ENCODE measurements at places on chromosomes 3 and 15.

DNA sequence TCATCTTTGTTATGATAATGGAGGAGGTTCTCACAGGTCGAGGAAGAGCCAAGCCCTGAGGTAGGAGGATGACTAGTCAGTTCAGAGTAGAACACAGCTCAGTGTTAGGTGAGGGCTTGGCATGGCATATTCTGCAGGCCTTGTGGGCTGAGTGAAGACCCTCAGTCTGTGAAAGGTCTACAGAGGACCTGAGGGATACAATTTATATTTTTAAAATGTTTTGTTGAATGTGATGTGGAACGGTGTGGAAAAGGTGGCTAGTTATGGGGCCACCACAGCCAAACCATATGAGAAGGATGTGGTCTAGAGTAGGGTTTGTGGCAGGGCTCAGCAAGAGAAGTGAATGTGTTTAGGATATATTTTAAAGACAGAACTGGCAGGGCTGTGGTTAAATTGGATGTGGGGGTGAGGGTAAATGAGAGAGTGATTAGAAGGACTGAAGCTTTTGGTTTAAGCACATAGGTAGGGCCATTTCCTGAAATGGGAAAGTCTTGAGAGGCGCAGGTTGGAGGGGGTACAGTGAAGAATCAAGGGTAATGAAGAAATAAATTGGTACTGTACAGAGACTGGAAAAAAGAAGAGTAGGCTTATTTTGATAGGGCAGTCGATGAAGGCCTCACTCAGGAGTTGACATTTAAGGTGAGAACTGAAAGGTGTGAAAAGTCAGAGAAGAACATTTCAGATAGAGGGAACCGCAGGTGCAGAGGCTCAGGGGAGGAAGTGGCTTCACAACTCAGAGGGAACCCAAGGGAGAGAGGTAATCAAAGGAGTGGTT is 60.5 kb downstream of the SPTSSB start:
- DNase-seq, result peak; percentile 55

DNA sequence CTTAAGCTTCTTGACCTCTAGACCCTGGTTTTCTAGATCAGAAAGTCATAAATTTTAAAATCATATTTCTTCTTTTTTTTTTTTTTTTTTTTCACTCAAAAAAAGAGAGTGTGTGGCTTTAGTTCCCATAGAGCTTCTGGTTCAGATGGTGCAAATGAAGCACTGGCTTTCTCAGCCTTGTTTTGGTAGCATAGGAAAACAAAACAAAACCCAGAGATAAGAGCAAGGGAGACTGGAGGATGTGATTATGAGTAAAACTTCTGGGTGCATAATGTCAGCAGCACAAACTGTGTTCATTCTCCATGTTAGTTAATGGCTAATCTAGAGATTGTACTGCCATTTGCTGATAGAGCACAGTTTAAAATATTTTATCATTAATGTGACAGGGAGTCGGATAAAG is 55.4 kb downstream of the RARB start:
- DNase-seq, result no peak

GRCh38 chr15:35305031-35305550 is 220.0 kb upstream of the NANOGP8 start:
- DNase-seq, result no peak

GRCh38 chr15:35115155-35115725 is 30.1 kb upstream of the NANOGP8 start:
- DNase-seq, result no peak

- no peak for DNase-seq
Observed at GRCh38 chr3:35723480-35724097, 84.3 kb downstream of the ARPP21 start.

DNA sequence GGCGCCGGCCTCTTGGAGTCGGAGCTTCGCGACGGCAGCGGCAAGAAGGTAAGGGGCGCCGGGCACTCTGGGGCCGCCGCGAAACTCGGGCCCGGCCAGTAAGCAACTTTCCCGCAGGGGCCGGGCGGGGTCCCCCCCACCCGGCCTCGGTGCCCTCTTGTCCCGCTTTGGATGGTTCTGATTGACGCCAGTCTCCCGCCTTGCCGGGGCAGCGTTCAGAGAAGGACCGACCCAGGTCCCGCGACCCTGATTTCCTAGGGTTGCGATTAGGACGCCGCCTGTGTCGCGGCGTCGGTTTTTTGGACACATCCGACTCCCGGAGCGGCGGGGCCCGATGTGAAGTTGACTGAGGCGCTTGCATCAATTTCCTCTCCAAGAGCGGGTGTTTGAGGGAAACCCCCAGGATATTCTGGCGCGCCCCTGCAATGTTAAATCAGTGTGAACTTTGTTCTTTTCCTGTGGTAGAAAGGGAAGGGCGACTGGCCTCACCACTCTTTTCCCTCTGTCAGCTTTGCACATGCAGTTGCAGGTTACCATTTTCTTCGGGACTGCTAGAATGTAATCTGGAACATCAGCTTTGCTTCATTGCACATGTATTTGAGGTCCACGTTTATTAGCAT is 755 bp downstream of the PDE8A start:
- no peak for DNase-seq

- no peak for DNase-seq
Observed at GRCh38 chr3:68402235-68402918, 530.0 kb downstream of the TAFA4 start.

GRCh38 chr3:100269410-100270214 is 8.8 kb downstream of the TBC1D23 start:
- DNase-seq, result no peak

DNA sequence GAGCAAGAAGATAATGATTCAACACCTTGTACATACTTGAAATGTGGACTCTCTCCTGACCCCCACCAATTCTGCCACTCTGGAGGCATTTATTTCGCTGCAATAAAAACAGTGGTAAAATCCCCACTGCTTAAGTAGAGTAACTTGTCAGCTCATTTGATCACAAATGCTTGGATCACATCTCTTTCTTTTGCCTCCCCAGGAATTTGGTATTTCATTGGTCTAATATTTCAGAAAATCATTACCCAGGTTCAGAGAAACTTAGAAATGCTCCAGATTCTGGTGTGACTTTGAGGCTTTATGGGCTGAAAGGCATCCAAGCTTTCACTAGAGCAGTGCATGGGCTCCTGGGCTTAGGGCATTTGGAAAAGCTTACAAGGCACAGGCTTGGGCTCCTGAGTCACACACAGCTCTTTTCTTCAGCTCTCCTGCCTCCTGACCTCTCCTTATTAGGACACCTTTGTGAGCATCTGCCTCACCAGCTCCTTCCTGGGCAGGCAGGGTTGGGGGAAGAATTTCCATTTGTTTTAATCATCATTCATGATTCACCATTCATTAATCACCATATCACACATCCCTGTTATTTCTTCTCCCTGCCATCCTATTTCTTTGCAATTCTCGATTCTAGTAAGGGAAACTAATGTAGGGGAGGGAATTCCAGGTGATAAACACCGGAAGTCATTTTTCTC is 22.5 kb downstream of the CDCP1 start:
- no peak for DNase-seq

- peak; percentile 43 for DNase-seq
Observed at GRCh38 chr15:64355348-64355943, 527 bp downstream of the CSNK1G1 start.

DNA sequence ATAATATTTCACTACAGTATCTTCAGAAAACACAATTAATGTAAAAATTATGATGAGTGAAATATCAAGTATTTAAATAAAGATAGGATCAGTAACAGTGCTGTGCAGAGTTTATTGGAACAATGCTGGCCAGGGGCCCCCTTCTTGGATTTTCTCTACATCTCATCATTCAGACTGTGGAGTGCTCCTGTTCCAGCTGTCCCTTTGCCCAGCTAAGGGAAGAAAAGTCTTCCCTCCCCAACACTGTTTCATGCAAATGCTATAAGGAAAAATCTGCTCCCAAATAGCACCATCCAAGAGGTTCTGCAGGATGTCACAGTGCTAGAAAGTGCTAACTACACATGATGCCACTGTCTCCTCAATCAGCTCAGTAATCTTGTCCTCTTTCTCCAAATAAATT is 64.5 kb downstream of the RPL39L start:
- no peak for DNase-seq

DNA sequence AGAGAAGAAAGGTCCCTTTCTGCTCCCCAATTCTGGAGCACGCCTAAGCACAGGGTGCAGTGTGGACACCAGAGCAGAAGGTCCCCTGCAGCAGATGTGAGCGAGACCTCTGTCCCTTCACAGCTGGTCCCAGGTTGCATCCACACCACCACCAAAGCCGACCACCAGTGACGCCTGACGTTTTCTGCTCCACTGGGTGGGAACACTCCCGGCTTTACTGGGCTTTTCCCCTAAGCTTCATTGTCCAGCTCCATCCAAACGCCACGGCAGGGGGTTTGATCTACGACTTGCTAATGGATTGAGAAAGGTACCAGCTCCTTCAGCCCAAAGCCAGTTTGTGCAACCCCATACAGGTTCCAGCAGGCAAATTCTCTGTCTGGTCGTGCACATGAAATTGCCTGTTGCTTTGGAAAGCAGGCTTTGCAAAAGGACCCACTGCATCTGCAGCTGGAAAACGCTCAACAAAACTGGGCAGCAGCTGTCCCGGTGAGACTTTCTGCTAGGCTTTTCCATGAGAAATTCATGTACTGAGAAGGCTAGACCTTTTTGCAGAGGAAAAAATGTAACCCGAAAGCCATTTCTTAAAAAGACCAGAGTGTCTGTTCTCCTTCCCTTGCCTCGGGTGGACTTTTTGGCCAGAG is 31.1 kb downstream of the ADAMTS17 start:
- no peak for DNase-seq

DNA sequence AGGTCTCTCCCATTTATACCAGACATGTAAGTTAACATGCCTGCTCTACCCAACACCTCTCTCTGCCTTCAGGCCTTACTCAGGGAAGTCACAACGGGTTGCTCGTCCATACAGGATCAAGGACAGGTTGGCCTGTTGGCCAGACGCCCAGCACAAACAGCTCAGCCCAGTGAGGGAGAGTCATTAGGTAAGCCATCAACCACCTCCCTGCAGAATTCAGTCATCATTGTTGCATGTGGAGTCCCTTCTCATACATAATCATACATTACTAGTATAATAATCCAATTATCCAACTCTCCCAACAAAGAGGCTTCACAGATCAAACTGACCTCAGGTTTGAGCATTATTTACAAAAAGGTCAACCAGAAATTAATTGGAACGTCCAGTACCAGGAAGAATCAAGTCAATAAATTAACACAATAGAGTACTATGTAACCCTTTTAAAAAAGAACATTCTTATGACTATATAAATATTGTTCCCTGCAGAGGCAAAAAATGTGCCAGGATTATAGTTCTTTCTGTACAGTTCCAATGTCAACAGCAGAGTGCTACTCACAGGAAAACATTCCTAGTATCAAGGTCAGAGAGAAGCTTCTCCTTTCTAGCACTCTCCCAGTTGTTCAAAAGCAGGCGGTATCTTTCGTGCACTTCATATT is 33.2 kb downstream of the HOMER2 start:
- DNase-seq, result no peak

Data from RPMI8226 (cell line).